Activated CD4-positive, alpha-beta T cell treated with anti-CD3 and anti-CD28 coated beads for 24 hours (primary cell): ENCODE measurements at places on chromosomes 6 and 20.

- no peak for DNase-seq
Observed at GRCh38 chr6:165875946-165876345, 212.9 kb upstream of the PDE10A start.

DNA sequence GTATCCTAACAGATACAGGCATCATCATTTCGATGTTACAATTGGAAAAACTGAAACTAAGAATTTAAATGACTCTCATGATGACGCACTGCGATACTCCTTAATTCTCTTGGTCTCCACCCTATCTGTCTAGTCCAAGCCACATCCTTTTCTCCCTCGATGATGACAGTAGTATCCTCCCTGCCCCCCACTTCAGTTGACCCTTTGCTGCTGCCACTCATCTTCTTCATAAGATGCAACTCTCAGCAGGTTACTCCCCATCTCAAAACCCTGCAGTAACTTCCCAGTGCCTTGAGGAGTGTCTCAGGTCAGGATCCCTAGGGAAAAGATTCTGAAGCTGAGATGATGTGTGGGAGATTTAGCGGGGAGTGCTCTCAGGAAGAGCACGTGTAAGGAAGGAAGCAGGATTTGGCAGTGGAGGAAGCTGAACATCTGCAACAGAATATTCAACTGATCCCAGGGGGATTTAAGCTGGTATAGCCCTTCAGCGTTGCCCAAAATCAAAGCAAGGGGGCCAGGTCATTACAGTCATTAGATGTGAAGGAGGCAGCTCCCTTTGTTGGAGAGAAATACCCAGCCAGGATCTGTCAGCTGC, 16.1 kb downstream of the JPH2 start:
- no peak for DNase-seq

DNA sequence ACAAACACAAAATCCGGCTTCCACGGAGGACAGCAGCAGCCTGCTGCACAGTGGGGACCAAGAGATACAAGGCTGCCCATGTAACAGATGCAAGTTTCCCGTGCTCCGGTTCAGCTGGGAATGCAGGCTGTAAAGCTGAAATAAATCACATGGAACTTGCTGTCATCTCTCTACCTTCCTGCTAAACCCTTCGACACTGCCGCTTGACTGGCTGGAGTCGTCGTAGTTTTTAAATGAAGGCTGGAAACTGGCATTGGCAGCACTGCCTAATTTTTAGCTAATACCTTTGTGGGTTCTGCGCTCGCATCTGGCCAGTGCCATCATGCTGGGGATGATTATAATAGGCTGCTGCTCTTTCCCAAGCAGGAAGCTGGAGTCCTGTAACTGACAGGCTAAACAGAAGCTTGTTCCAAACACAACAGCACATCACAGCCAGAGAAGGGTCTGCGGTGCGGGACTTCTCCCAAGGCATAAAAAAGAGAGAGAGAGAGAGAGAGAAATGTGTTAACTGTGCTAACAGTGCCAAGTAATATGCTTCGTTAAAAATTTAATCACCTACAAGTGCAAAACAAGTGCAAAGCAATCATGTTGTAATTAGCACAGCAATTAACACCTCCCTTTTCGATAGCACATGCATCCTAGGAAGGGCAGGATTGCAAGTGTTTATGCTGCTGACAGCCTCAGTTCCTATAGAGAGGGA, 146.1 kb downstream of the TFAP2A start:
- DNase-seq, result no peak

GRCh38 chr6:88124925-88125557, 41.1 kb downstream of the CNR1 start:
- DNase-seq, result no peak

GRCh38 chr6:109793792-109794191, 102.7 kb downstream of the FIG4 start:
- DNase-seq, result no peak

DNA sequence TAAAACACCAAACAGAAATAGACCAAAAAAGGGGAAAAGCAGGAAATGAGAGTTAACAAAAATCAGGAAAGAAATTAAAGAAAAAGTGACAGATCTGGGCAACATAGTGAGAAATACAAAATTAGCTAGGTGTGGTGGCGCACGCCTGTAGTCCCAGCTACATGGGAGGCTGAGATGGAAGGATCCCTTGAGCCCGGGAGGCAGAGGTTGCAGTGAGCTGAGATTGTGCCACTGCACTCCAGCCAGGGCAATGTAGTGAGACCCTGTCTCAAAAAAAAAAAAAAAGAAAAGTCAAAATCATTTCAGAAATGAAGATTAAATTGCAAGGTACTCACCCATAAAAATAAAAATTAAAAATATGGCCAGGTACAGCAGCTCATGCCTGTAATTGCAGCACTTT, 13.0 kb upstream of the GRM4 start:
- no peak for DNase-seq

DNA sequence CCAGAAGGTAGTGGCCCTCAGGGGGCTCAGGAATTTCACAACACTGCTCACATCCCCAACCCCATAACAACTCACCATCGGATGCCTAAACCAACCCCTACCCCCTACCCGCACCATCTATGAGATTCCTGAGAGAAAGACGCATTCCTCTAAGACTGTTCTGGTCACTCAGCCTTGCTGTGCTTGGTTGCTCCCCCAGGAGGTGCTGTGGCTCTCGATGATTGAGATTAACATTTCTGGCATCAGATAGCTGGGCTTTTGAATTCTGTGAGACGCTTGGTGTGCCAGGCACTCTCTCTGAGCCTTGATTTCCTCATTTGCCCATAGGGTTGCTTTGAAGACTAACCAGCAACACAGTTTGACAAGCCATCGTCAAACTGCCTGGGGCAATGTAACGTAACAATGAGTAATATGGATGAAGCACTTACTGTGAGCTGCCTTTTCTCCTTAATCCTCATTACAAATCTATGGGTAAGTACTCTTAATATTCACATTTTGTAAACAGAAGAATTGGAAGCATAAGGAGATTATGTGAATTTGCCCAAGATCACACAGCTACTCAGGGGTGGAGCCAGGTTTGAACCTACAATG, 978 bp downstream of the WFDC6 start:
- no peak for DNase-seq
